HT-29 (cell line): ENCODE measurements at places on chromosomes 4 and X.

DNA sequence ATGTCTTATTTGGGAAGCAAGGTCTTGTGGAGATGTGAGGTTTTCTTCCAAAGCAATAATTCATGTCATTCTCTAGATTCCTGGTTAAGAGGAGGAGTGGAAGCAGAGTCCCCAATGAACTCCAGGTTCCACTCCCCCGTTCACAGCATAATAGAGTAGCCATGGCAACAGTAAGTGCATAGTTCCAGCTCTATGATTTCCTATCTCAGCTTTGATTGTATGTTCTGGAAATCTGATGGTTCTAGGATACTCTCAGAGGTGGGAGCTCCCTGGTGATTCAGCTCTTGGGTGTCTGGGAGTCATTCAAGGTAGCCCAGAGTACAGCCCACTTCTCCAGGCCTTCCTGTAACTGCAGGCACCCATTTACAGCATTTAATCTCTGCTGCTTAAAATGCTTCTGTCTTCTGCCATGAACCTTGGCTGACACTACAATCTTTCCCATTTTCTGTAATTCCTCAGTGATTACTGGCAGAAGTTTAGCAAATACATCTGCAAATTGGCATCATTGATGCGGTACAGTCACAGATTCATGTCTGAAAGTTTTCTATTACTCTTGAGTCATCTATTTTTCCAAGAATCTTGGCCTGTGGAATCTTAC is 242.0 kb downstream of the MAPK10 start:
- no peak for DNase-seq

DNA sequence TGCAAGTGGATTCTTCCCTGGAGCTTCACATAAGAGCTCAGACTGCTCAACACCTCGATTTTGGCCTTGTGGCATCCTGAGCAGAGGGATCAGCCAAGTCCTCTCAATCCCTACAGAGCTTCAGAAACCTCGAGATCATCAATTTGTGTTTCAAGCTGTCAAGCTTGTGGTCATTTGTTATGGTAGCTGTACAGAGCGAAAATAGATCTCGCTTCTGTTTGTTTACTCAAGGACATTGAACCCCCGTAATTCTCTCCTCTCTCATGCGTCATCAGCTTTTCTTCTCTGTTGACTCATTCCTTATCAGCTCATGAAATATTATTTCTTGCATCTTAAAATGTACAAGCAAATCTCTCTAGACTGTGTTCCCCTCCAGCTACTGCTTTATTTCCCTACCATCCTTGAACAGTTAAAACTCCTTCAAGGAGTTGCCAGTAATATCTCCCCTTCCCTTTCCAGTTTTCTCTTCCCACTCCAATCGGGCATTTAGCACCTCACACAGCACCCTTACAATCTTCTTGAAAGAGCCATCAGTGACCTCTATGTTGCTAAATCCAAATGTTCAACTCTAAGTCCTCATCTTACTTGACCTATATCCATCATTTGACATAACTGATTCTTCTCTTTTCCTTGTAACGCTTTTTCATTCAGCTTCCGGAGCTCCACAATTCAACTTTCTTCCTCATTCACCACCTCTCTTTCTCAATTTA is 106.2 kb upstream of the FAT1 start:
- peak; percentile 30 for DNase-seq

DNA sequence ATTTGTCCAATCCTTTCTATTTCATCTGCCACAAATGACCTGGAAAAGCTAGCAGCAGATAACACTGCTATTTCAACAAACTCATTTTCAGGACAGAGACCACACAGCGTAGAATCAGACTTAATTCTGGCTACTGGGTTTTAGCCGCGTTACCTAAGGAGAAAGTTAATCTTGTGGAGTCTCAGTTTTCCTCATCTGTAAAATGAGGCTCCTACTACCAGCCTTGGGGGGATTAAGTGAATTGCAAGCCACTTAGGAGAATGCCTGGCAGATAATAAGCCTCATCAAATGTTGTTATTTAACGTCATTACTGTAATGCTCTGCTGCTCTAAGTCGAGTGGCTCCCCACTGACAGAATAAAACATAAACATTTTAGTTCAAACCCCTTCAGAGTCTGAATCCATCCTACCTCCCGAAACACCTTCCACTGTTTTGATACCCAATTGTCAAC is 1.4 kb downstream of the CCNI start:
- peak; percentile 33 for DNase-seq

DNA sequence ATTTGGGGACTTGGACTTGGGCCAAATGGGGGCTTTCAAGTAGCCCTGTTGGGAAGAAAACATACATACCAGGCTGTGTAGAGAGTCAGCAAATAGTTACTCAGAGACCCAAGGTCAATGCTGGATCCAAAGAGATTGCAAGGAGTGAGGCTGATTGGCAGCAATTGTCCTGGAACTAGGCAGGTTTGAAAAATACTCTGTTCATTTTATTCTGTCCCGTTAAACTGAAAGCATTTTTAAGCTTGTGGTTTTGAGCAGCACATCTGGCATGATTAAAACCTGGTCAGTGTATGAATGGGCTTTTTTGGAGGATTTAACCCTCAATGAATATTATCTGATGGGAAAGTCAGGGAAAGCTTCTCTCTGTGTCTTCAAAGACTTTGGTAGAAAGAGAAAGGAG is 294.3 kb upstream of the BOD1L1 start:
- DNase-seq = no peak

GRCh38 chrX:51435101-51435500 is 61.3 kb downstream of the NUDT11 start:
- no peak for DNase-seq

DNA sequence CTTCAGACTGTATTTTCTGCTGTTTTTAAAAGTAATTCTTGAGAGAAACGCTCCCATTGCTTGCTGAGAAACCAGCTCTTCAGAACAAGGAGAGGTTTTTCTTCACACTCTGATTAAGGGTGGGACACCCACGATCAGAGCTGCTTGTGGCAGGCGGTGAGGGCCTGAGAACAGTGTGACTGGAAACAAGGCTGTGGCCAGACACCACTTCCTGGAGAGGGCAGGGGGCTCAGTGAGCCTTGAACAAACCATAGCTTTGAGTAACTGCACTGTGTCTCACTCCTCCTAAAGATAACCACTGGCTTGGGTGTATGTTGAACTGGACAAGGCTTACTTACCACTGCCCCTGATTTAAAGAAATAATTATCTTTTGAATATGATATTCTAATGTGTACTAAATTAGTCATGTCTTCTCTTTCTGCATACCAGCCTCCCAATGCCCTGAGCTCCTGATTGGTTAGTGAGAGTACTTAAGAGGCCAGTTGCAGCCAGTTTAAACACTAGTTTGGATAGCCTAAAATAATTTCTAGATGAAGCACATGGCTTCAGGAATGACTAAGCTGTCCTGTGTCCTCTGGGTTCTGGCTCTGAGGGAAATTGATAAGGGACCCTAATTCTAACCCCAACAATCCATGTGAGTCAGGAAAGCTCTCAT is 3.7 kb upstream of the GPR82 start:
- no peak for DNase-seq

GRCh38 chr4:3384391-3384770 is 57.4 kb upstream of the HGFAC start:
- no peak for DNase-seq

DNA sequence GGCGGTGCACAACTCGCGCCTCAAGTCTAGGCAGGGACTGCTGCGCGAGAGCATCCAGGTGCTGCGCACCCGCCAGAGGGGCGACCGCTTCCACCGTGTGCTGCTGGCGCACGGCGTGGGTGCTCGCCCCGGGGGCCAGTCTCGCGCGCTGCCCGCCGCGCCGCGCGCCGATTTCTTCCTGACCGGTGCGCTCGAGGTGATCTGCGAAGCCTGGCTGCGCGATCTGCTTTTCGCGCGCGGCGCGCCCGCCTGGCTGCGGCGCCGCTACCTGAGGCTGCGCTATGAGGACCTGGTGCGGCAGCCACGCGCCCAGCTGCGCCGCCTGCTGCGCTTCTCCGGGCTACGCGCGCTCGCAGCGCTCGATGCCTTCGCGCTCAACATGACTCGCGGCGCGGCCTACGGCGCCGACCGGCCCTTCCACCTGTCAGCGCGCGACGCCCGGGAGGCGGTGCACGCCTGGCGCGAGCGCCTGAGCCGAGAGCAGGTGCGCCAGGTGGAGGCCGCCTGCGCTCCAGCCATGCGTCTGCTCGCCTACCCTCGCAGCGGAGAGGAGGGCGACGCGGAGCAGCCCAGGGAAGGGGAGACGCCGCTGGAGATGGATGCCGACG is 1.3 kb downstream of the CHST7 start:
- no peak for DNase-seq

- DNase-seq = peak; percentile 1
Observed at GRCh38 chrX:31258166-31258565, 186.3 kb upstream of the FTHL17 start.

DNA sequence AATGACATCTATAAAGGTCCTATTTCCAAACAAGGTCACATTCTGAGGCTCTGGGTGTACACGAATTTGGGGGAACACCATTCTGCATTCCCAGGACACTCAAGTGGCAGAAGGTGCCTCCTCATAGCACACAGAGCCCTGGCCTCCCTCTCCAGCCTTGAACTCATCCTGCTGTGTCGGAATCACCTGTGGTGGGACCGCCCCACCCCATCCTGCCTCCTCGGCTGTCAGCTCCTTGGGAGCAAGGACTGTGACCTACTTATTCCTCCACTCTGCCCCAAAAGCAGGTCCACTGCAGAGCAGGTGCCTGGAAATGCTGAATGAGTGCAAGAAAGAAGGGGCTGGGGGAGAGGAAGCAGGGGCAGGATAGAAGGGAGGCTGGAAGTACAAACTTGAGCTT is 33.5 kb downstream of the HTRA3 start:
- DNase-seq = no peak

- peak; percentile 32 for DNase-seq
Observed at GRCh38 chr4:81724925-81725329, 253.2 kb upstream of the RASGEF1B start.

GRCh38 chr4:56748271-56748670 is 67.2 kb upstream of the HOPX start:
- DNase-seq = no peak

DNA sequence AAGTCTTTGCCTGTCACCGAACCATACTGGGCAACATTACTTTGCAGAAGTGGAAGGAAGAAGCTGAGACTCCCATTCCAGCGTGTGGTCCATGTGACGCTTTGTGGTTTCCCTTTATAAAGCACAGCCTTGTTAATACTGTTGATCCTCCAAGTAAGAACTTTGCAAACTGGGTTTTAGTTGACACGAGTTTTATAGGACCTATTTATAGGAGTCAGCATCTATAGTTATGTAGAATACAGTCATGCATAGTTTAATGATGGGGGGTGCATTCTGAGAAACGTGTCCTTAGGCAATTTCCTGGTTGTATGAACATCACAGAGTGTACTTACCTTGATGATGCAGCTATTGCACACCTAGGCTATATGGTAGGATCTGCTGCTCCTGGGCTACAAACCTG is 1879.4 kb upstream of the TENM3 start:
- DNase-seq = no peak

- no peak for DNase-seq
Observed at GRCh38 chr4:48967101-48967500, 19.0 kb upstream of the CWH43 start.

- DNase-seq = no peak
Observed at GRCh38 chr4:54276641-54277430, 47.7 kb downstream of the PDGFRA start.

GRCh38 chr4:14386196-14386595 is 616.1 kb upstream of the CPEB2 start:
- no peak for DNase-seq

DNA sequence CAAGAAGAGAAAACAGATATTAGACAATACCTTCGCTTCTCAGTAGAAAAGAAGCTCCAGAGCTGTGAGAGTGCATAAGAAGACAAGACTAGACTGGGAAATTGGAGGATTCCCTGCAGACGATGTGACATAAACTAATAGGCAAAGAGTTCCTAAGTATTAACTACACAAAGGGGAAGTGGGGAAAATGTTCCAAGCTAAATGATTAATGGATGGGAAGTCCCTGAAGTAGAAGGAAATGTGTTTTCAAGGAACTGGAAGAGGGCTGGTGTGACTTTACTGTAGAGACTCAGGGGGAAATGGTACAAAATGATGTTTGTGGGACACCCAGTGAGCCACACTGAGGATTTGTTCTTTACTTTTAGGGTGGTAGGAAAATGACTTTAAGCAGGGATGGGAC is 69.7 kb upstream of the DCLK2 start:
- DNase-seq = no peak

- no peak for DNase-seq
Observed at GRCh38 chr4:153275380-153276276, 68.9 kb upstream of the MND1 start.

GRCh38 chrX:25523574-25524540 is 508.1 kb upstream of the ARX start:
- DNase-seq = peak; percentile 43

DNA sequence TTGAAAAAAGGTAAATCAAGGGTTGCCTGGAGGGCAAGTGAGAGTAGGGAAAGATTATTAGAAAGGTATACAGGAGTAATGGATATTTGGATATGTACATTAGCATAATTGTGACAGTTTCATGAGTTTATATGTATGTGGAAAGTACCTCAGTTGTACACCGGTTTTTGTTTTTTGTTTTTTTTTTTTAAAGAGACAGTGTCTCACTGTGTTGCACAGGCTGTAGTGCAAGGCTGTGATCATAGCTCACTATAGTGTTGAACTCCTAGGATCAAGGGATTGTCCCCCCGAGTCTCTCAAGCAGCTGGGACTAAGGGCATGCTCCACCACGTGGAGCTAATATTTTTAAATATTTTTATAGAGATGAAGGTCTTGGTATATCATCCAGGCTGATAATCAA is 15.3 kb upstream of the HPGD start:
- no peak for DNase-seq

DNA sequence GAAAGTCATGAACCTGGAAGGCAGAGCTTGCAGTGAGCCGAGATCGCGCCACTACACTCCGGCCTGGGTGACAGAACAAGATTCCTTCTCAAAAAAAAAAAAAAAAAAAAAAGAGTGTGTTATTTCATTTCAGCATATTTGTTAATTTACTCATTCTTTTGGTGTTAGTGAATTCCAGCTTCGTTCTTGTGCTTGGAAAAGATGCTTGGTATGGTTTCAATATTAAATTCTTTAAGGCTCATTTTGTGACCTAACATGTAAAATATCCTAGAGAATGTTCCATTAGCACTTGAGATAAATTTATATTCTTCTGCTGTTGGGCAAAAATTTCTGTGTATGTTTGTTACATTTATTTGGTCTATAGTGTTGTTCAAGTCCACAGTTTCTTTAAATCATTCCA is 66.8 kb downstream of the SPIN3 start:
- no peak for DNase-seq

GRCh38 chr4:7384003-7384928 is 50.5 kb downstream of the PSAPL1 start:
- no peak for DNase-seq
